ENCODE measurements at places on chromosomes 16 and 17.

DNA sequence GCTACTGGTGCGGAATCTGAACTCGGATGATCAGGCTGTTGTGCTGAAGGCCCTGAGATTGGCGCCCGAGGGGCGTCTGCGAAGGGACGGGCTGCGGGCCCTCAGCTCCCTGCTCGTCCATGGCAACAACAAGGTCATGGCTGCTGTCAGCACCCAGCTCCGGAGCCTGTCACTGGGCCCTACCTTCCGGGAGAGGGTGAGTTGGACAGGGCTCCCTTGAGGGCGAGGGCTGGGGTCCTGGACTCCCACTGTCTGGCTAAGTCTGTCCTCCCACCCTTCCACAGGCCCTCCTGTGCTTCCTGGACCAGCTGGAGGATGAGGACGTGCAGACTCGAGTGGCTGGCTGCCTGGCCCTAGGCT, 16.7 kb upstream of the CTCF start:
- DNase-seq = no peak

- peak; percentile 23 for DNase-seq
Measured at GRCh38 chr16:84194470-84195200, 3.7 kb downstream of the ADAD2 start.

- peak; percentile 61 for DNase-seq
Measured at GRCh38 chr17:30600060-30600829, 123.0 kb downstream of the GOSR1 start.

- DNase-seq = no peak
Measured at GRCh38 chr16:19783363-19784182, 65.5 kb downstream of the IQCK start.

DNA sequence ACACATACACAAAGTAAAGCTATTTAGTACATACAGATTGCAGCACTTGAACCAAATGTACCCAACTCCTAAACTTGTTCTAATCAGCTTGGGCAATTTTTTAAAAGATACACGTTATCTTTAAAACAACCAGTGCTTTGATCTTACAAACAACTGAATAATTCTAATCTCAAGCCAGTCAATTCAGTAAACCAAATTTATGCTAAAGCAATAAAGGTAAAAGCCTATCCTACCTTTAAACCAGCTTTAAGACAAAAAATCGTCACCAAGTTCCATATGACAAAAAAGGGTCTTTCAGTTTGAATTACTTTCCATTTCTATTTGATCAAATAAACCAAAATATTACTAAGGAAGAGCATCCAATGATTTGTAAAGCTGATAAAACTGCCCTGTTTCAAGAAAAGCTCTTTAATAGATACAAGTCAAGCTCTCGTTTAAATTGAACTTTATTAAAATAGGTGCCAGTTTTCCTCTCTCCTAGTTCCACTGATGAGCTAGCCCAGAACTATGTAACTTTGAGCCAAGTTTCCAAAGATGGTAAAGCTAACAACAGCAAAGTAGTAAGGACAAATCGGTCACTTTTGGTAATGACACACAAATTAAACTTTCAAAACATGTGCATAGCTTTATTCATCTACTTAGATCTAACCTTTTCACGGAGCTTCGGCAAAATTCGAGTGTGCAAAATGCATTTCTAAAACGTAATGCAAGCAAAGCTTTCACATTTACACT, 10.2 kb downstream of the CRYBA1 start:
- DNase-seq = no peak

- DNase-seq = no peak
Measured at GRCh38 chr17:74746376-74746775, 2.1 kb upstream of the NHERF1 start.

GRCh38 chr17:50130559-50131305, 772 bp upstream of the SAMD14 start:
- DNase-seq = no peak
